ENCODE measurements at places on chromosomes 4 and X.

- DNase-seq, result no peak
These were observed 54.0 kb upstream of the EGFL6 start for GRCh38 chrX:13515211-13515930.

- DNase-seq, result no peak
These were observed 183.7 kb upstream of the LDB2 start for GRCh38 chr4:17082186-17082585.

GRCh38 chr4:98055800-98056501 lies 87.3 kb downstream of the STPG2 start:
- no peak for DNase-seq

GRCh38 chrX:3717742-3718420 lies 4.4 kb upstream of the PRKX start:
- no peak for DNase-seq

DNA sequence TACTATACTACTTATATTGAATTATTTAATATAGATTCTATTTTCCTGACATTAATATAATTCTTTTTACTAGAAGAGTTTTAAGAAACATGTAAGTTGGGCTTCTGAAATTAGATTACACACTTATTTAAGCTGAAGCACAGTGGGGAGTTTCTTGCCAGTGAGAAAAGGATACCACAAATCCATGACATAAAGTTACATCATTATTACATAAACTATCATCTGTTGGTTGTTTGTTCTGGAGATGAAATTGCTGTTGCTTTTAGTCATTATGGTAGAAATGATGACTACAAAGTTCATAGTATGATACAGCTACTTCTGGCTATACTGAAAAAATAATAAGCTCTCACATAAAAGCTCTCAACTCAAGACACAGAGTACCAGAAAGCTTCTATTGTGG lies 880.4 kb downstream of the PCDH18 start:
- no peak for DNase-seq

DNA sequence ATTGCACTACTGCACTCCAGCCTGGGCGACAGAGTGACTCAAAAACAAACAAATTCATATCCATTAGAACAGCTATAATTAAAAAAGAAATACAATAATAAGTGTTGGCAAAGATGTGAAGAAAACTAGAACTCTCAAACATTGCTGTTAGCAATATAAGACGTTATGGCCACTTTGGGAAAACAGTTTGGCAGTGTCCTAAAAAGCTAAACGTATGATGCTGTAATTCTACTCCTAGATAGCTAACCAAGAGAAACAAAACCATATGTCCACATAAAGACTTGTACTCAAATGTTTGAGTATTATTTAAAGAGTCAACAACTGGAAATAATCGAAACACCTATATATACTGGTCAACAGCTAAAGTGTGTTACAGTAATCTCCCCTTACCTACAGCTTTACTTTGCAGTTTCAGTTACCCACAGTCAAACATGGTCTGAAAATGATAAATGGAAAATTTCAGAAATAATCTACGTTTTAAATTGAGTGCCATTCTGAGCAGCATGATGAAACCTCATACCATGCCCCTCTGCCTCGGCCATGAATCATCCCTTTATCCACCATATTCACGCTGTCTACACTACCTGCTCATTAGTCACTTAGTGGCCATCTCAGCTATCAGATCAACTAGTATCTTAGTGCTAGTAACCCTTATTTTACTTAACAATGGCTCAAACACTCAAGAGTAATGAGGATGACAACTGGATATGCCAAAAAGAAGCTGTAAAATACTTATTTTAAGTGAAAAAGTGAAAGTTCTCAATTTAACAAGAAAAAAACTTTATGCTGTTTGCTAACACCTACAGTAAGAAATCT lies 4.9 kb downstream of the ELF2 start:
- no peak for DNase-seq

GRCh38 chr4:170423137-170423536 lies 333.4 kb upstream of the AADAT start:
- no peak for DNase-seq

GRCh38 chrX:40402831-40403533 lies 177.8 kb upstream of the ATP6AP2 start:
- peak; percentile 31 for DNase-seq

GRCh38 chr4:111506706-111507105 lies 638.5 kb upstream of the FAM241A start:
- DNase-seq, result no peak

Measured in kidney epithelial cell (primary cell).